ENCODE measurements at places on chromosomes 16 and 17.

- DNase-seq = no peak
These were observed 51.4 kb downstream of the CCDC57 start for GRCh38 chr17:82161216-82161615.

GRCh38 chr16:52074133-52074532 lies 472.8 kb downstream of the TOX3 start:
- DNase-seq = no peak

DNA sequence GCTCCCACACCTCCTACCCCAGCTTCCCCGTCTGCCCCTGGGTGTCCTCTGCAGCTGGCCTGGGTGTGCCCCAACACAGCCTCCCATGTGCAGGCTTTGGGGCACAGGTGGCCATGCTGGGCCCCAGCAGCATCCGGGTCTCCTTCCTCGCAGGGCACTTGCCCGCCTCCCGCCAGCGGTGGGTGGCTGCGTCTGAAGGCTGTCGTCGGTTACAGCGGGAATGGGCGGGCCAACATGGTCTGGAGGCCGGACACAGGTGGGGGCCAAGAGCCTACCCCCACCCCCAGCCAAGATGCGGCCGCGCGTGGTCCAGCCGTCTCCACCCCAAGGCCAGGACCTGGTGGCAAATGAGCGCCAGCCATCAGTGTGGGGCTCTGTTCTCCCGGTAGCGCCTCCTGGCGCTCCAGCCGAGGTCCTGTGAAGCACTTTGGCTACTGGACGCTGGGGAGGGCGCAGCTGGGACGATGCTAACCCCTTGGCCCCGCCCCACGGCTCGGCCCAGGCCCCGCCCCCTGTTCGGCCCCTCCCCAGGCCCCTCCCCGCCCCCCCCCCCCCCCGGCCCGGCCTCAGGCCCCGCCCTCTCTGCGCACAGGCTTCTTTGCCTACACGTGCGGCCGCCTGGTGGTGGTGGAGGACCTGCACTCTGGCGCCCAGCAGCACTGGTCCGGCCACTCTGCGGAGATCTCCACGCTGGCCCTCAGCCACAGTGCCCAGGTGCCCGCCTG lies 7.3 kb upstream of the RHOT2 start:
- peak; percentile 93 for DNase-seq

DNA sequence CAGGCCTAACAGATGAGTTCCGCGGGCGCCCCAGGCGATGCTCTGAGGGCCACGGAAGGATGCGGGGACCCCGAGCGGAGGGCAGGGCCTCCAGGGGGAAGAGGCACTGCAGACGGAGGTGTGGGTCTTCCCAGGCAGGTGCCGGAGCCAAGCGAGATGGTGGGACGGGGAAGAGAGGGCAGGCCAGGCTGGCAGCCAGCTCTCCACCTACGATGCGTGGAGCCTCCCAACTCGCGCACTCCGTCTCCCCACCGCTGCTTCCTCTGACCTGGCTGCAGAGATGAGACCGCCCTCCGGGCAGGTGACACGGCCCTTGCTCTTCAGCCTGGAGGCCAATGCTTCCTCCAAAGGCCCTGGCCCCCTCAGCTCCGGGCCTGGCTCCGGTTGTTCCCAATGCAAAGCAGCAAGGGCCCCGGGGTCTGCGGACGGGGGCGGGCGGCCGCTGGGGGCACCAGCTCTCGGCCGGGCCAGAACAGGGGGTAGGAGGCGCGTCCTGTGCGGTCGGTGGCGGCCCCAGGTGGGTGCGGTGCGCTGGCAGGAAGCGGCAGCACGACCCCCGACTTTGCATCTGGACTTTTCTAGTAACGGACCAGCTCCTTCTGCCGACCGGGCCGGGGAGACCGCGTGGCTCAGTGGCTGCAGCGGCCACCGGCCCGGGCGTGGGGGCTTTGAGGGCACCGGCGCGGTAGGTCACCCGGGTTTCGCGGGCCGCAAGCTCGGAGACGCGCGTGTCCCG lies 1.5 kb upstream of the SOX8 start:
- no peak for DNase-seq

DNA sequence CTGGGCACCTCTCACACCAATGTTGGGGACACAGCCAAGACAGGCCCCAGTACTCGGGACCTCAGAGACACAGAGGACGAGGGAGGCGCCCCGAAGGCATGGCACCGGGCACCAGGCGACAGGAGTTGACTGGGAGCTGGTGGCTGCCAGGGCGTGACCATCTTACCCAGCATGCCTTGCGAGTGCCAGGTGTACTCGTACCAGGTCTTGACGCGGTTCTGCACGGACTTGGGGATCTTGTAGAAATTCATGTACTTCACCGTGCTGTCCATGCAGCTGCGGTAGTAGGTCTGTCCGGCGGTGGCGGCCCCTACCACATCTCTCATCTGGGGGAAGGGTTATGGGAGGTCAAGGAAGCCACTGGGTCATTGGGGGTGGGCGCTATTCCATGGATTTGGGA lies 67.3 kb downstream of the CNGB1 start:
- DNase-seq = no peak

GRCh38 chr17:34609210-34609609 lies 29.8 kb downstream of the TMEM132E start:
- no peak for DNase-seq

DNA sequence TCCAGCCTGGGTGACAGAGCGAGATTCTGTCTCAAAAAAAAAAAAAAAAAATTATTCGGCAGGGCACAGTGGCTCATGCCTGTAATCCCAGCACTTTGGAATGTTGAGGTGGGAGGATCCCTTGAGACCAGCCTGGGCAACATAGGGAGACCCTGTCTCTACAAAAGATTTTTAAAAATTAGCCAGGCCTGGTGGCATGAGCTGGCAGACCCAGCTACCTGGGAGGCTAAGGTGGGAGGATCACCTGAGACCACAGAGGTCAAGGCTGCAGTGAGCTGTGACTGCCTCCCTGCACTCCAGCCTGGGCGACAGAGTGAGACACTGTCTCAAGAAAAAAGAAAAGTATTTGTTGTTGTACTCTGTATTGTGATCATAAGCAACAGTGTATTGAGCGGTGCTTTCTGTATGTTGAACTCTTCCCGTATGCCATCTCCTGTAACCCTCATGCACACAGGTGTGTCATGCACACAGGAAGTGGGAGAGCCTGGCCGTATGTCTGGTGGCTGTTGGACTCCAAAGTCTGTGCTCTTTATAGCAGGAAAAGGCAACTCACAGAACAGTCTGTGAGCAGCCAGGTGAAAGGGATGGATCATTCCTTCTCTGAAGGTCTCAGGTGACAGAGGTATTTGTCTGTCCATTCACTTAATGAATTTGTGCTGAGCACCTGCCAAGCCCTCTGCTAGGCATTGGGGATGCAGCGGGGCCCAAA lies 17.1 kb downstream of the CDH1 start:
- no peak for DNase-seq

DNA sequence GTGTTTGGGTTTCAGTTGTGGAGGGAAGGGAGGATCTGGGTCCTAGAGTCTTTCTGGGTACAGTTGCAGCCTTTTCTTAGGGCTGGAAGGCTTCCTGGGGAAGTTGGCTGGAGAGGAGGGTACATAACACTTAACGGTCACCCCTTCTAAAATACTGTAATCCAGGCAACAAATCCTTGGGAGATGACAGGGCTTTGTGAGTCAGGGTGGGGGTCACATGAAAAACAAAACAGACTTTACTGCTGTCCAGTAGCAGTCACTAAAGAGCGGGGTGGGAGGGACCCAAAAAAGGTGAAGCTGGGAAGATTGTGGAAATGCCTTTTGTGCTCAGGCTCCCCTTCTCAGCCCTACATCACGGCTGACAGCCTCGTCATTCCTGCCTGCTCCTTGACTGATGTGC lies 6.3 kb downstream of the SAP30BP start:
- DNase-seq = no peak

Measured in inflammatory macrophage treated with lipopolysaccharide for 4 hours (primary cell).